ENCODE measurements at places on chromosomes 11 and 22.

DNA sequence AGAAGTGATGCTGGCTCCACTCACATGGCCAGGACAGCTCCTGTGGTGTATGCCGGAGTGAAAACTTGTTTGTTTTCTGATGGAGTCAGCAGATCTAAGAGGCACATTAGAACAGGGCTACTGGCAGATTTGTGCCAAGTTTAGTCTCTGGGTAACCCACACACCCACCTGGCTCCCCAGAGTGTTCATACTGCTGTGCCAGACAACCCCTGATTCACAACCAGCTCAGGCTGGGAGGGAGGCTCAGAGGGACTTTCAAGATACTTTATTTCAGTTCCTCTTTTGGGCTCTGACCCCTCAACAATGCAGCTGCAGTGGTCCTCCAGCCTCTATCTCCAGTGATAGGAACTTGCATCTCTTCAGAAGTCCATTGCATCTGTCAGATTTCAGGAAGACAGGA lies 8.5 kb downstream of the NTM start:
- no peak for DNase-seq

- DNase-seq, result peak; percentile 73
Measured at GRCh38 chr22:37244114-37244921, at the start of gene RAC2. Gene RAC2, minus strand, starts transcription at chr22:37244269. Its CDS starts 121 bp downstream, at chr22:37244148.

DNA sequence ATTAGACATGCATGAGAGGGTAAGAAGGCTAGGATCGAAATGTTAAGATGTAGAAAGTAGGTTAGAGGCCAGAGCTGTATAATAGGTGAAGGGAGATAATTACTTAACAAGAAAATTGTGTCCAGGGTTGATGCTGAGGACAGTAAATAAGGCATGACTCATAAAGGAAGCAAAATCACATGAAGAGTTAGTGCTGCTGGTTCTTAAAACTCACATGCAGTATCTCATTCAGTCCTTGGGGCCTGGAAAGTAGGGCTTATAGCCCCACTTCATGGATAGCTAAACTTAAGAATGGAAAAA lies 130.2 kb downstream of the NCAM1 start:
- DNase-seq, result peak; percentile 5

DNA sequence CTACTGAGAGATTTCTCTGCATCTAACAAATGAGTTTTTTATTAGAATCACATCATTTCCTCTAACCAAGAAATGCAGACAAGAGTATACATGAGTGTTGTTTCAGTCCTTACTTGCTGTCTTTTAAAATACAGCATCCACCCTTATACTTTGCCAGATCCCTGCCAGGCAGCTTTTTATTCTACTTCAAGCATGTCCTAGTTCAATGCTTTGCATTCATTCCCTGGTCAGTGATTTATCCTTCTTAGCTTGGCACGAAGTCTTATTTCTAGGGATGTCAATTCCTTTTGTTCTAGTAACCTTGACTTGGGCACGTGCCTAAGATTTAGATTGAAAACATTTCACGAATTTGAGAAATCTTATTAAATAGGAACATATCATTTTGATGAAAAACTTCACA lies 307.2 kb upstream of the MPPED2 start:
- no peak for DNase-seq

GRCh38 chr11:123587559-123587958 lies 66.9 kb downstream of the SCN3B start:
- DNase-seq, result no peak

Measured in GM23248 (cell line).